ENCODE measurements at places on chromosomes 12 and 14.

DNA sequence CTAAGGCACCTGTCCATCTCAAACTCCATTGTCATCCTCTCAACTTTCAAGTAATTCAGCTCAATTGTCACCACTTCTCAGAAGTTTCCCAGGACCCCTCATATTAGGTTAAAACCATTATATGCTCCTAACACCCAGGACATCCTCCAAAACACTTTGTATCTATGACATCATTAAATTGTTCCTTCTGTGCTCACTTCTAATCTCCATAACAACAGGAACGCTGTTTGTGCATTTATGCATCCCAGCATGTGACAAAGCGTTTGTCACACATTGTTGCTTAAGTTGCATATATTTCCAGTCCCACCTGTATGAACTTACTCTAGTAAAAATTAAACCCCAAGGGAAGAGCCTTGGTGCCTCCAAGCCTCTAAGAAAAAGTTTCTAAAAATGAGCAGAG is 133.9 kb downstream of the TBX5 start:
- no peaks in the 10 kb centered on the region for H3K36me3 ChIP-seq
- H3K27ac ChIP-seq = no peak overlapping the region
- no peaks in the 10 kb centered on the region for H3K27me3 ChIP-seq
- DNase-seq = no peak
- no peak overlapping the region for H3K4me3 ChIP-seq
- no peaks in the 10 kb centered on the region for H3K4me1 ChIP-seq

DNA sequence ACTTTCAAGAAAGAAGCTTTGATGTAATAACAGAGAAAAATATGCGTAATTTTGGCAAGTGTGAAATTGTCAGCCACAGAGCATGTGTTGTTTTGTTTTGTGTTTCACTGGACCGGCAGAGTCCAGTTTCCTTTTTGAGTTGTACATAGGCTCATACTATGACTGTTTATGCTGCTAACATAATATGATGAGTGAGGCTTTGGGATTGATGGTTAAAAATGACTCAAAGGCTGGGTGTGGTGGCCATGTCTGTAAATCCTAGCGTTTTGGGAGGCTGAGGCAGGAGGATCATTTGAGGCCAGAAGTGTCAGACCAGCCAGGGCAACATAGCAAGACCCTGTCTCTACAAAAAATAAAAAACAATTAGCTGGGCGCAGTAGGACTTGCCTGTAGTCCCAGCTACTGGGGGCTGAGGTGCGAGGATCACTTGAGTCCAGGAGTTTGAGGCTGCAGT is 487.9 kb downstream of the PCNX1 start:
- no peak for DNase-seq
- H3K36me3 ChIP-seq = no peaks in the 10 kb centered on the region
- H3K27me3 ChIP-seq = no peaks in the 10 kb centered on the region
- no peaks in the 10 kb centered on the region for H3K4me1 ChIP-seq
- no peak overlapping the region for H3K4me3 ChIP-seq
- no peak overlapping the region for H3K27ac ChIP-seq

GRCh38 chr12:120944645-120945217 is 33.6 kb upstream of the HNF1A start:
- no peaks in the 10 kb centered on the region for H3K36me3 ChIP-seq
- no peak overlapping the region for H3K4me3 ChIP-seq
- H3K4me1 ChIP-seq = no peaks in the 10 kb centered on the region
- H3K27me3 ChIP-seq = no peaks in the 10 kb centered on the region
- H3K27ac ChIP-seq = no peak overlapping the region
- DNase-seq = no peak

DNA sequence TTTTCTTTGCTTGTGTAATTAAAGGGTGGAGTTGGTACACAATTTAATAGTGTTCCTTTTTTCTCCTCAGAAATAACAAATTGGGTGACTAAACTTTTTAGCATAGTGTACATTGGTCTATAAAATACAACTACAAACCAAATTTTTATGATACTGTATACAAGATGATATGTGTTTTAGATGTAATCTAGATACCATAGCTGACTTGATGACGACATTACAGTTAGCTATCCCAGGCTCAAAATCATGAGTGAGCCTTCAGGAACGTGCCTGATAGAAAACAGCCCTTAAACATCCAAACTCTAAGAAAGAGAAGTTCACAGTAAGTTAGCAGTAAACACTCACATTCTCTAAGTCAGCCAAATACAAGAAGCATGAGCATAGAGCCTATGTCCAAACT is 99.0 kb upstream of the SSTR1 start:
- H3K27ac ChIP-seq = no peak overlapping the region
- H3K27me3 ChIP-seq = no peaks in the 10 kb centered on the region
- DNase-seq = no peak
- no peaks in the 10 kb centered on the region for H3K4me1 ChIP-seq
- no peak overlapping the region for H3K4me3 ChIP-seq

- H3K27me3 ChIP-seq = no peaks in the 10 kb centered on the region
- H3K4me1 ChIP-seq = peaks cover 7% of the 10 kb centered on the region
- no peaks in the 10 kb centered on the region for H3K36me3 ChIP-seq
- H3K4me3 ChIP-seq = no peak overlapping the region
- DNase-seq = no peak
- H3K27ac ChIP-seq = no peak overlapping the region
Observed at GRCh38 chr12:51726161-51726560, 122.4 kb downstream of the FIGNL2 start.

GRCh38 chr12:27282754-27283153 is 38.7 kb downstream of the STK38L start:
- H3K27me3 ChIP-seq = no peaks in the 10 kb centered on the region
- no peak overlapping the region for H3K27ac ChIP-seq
- no peak overlapping the region for H3K4me3 ChIP-seq
- no peak for DNase-seq
- peaks cover 53% of the 10 kb centered on the region for H3K4me1 ChIP-seq
- no peaks in the 10 kb centered on the region for H3K36me3 ChIP-seq

DNA sequence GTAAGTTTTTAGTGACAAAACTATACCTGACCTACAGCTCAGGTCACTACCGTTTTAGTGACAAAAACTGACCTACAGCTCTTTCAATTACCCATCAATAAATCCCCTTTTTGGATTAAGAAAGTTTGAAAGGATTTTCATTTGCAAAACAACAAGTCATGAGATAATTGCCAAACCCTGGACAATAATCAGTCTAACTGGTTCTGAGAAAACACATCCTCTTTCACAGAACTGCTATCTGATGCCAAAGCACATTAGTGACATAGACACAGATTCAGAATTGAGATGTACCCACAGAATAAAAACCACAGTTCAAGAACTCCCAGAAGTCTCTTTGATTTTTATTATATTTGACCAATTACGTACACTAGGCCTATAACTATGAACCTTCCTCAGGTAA is 126.0 kb upstream of the COCH start:
- DNase-seq = no peak
- H3K4me1 ChIP-seq = no peaks in the 10 kb centered on the region
- H3K4me3 ChIP-seq = no peak overlapping the region
- H3K36me3 ChIP-seq = no peaks in the 10 kb centered on the region

DNA sequence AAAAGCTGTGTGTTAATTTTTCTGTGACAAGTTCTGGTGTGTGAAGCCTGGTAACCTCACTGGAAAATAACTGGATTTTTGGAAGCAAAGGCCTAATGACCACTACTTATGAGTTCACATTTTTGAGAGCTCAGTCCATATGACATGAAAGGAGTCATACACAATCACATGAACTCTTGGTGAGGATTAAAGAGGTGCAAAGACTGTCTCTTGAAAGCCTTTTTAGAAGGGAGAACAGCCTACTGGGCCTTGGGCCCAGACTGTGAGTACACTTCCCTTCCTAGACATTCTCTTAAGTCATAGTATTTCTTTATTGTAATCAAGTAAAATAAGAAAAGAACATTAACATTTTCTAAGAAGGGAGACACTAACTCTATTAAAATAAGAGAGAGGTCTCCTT is 176.1 kb downstream of the BCAT1 start:
- no peak overlapping the region for H3K4me3 ChIP-seq
- H3K36me3 ChIP-seq = no peaks in the 10 kb centered on the region
- no peaks in the 10 kb centered on the region for H3K4me1 ChIP-seq
- no peak overlapping the region for H3K27ac ChIP-seq
- no peaks in the 10 kb centered on the region for H3K27me3 ChIP-seq

DNA sequence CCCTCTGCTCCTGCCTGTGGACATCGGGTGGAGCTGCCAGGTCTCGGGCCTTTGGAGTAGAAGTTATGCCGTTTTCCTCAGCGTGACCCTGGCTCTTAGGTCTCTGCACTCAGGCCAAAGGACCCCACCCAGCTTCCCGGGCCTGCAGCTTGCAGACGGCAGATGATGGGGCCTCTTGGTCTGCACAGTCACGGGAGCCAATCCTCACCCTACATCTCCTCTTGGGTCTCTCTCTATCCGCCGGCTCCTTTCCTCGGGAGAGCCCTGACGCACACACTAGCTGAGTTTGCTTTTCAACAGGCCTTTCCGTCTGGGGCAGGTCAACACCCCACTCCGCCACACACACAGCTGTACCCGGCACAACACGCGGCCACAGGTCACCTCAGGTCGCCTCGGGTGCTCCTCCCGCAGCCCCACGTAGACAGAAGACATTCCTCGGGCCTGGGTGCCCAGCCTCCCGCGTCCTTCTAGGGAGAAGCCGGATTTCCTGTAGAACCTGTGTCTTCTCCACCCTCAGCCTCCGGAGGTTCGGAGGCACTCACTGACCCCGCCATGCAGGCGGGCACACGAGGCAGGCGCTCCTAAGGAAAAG is 9.9 kb downstream of the GALNT9 start:
- H3K27me3 ChIP-seq = no peaks in the 10 kb centered on the region
- no peaks in the 10 kb centered on the region for H3K4me1 ChIP-seq
- DNase-seq = no peak
- no peak overlapping the region for H3K4me3 ChIP-seq
- no peaks in the 10 kb centered on the region for H3K36me3 ChIP-seq

GRCh38 chr14:97381309-97381708 is 584.1 kb downstream of the VRK1 start:
- no peak overlapping the region for H3K4me3 ChIP-seq
- no peaks in the 10 kb centered on the region for H3K36me3 ChIP-seq
- no peak for DNase-seq
- no peak overlapping the region for H3K27ac ChIP-seq
- H3K27me3 ChIP-seq = no peaks in the 10 kb centered on the region

DNA sequence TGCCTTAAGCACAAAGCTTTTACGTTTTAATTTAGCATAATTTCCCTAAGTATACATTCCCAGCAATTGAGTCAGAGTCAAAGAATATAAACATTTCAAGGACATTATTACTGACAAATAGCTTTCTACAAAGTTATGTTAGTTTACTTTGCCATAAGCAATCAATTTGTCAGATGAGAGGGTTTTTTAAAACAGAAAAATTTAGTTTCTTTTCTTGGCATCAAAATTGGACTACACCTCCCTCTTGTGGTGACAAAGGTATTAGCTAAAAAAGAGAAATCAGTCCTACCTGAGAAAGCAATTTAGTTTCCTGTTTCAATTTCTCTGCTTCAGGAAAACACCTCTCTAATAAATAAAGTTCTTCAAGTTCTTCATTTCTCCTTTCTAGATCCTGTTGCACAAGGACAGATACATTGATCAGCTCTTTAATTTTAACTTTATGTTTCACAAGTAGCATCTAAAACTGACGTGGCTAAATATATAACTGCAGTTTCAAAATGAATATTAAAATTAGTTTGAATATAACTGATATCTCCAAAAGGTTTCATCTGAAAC is 39.9 kb downstream of the DNAI7 start:
- H3K27ac ChIP-seq = no peak overlapping the region
- H3K4me1 ChIP-seq = no peaks in the 10 kb centered on the region
- no peak overlapping the region for H3K4me3 ChIP-seq

DNA sequence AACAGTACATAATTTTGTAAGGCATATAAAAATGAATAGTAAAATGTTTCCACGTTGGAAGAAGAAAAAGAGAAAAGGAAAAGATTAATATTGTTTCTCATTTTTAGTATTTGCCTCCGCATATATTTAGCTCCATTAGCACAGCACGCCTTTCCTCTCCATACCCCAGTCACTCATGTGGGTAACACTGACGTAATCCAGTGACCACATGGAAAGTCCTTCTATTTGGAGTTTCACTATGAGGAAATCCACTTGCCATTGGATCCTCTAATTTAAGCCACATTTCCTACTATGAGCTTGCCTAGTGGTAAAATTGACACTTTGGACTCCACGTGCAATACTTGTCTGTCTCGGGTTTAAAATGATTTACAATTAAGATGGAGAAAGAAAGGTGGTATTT is 5.7 kb upstream of the SLCO1A2 start:
- H3K4me1 ChIP-seq = no peaks in the 10 kb centered on the region
- H3K4me3 ChIP-seq = no peak overlapping the region
- H3K36me3 ChIP-seq = no peaks in the 10 kb centered on the region
- DNase-seq = no peak
- H3K27ac ChIP-seq = no peak overlapping the region
- no peaks in the 10 kb centered on the region for H3K27me3 ChIP-seq

DNA sequence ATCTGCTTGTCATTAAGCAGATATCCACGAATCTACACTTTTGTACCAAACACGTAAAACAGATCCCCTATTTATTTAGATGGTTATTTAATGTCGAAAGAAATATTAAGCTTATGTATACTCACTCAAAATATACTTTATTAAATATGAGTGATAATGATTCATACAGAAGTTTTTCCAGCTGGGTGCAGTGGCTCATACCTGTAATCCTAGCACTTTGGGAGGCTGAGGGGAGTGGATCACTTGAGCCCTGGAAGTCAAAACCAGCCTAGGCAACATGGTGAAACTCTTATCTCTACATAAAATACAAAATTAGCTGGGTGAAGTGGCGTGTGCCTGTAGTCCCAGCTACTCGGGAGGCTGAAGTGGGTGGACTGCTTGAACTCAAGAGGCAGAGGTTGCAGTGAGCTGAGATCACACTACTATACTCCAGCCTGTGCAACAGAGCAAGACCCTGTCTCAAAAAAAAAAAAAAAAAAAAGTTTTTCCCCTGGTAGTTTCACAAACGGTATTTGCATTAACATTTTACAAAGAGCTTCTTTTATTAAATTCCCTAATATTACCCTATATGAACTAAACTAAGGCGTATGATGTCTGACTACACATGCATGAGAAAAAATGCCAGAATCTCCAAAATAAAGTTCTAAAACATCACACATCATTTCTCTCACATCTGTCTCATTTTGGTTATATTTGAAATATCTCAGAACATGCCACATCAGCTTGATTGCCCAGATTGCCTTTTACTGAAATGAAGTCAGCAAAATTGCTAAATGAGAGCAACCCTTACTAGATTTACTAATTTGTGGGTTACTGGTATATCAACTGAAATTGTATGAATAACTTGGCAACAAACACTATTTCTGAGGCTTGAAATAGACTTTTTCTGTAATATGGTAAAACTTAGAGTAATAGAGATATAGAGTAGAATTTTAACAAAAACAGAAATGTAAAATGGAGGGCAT is 74.9 kb downstream of the PAWR start:
- H3K36me3 ChIP-seq = peaks cover 7% of the 10 kb centered on the region
- no peak overlapping the region for H3K4me3 ChIP-seq

DNA sequence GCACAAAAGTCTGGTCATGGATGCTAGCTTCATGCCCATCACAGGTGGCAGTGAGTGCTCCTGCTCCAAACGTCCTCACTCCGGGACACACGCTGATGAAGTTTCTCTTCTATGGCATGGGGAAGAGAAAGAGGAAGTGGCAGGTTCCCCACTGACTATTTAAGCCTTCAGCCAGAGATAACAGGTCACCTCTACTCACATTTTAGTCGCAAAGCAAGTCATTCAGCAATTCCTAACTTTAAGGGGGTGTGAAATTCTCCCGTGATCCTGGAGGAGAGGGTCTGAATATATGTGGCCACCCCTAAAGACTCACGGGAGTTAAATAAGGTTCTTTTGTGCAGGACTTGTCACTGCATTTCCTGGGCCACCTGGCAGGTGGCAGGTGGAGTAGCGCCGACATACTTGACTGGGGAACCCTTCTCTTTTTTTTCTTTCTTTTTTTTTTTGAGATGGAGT is 18.8 kb upstream of the RCOR1 start:
- DNase-seq = no peak
- no peaks in the 10 kb centered on the region for H3K36me3 ChIP-seq
- no peak overlapping the region for H3K4me3 ChIP-seq
- no peaks in the 10 kb centered on the region for H3K4me1 ChIP-seq
